ENCODE measurements at places on chromosomes 12 and 14. TPM values are rescaled to one million over a fixed set of nuclear protein-coding genes. Genes with fewer than 3 reads are reported as not detected.

The TAS2R9 gene
- not detected for total RNA-seq

The SLC38A4 gene
- 2.3 TPM for total RNA-seq

The VRTN gene
- total RNA-seq = not detected

The MYH6 gene
- total RNA-seq = not detected

The LIN52 gene
- 7.8 TPM for total RNA-seq

The MBD6 gene
- total RNA-seq = 16.6 TPM

GRCh38 chr12:5442251-5443006 lies 10.5 kb downstream of the NTF3 start:
- no peak overlapping the region for H3K27ac ChIP-seq
- H3K27me3 ChIP-seq = no peaks in the 10 kb centered on the region
- no peak for DNase-seq
- H3K4me3 ChIP-seq = no peak overlapping the region

- H3K4me3 ChIP-seq = no peak overlapping the region
- H3K36me3 ChIP-seq = no peaks in the 10 kb centered on the region
- H3K4me1 ChIP-seq = peaks cover 4% of the 10 kb centered on the region
- no peak for DNase-seq
- H3K27me3 ChIP-seq = no peaks in the 10 kb centered on the region
These were observed 903.8 kb downstream of the BCL11B start for GRCh38 chr14:98368221-98368620.

DNA sequence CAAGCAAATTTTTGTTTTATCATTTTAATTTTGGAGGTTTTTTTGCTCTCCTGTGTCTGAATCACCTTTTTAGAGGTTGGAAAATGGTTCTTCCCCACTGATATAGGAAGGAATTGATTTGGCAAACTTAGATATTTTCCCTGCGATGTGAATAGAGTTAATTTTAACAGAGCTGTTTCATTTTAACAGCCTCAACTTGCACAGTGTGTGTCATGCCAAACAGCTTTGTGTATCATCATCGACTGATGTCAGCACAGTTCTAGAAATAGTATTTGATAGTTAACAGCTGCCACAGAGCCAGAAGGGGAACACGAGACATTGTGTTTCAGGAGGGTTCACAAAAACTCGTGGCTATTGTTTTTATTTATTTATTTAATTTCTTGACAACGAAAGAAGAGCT lies 243.1 kb upstream of the FOXN3 start:
- H3K27ac ChIP-seq = no peak overlapping the region
- no peaks in the 10 kb centered on the region for H3K27me3 ChIP-seq
- no peaks in the 10 kb centered on the region for H3K4me1 ChIP-seq

DNA sequence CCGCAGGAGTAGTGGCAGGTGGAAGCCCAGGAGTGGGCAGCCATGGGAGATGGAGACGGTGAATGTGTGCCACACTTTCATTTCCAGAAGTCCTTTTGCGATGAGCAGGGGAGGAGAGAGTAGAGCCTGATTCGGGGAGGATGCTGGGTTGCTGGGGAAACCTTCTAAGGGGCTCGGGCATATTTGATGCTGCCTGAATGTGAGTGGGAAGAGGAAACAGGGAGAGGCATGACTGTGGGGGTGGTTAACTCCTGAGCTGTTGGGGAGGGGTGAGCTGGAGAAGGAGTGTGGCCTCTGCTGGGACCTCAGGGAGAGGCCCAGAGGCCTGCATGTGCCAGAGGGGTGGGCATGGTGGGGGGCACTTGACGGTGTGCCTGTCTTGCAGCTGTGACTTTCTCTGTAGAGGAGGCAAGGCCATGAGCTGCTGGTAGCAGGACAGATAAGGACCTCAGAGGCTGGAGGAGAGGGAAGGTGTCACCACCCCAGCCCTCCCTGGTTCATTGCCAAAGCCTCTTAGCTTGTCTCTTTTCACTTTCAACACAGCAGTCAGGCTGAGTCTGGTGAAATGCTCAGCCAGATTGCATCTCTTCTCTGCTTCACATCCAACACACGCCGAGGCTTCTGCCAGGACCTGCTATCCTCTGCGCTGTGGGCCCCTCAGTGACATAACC lies 11.4 kb downstream of the GLT1D1 start:
- H3K27me3 ChIP-seq = no peaks in the 10 kb centered on the region
- H3K27ac ChIP-seq = no peak overlapping the region
- no peaks in the 10 kb centered on the region for H3K36me3 ChIP-seq
- no peaks in the 10 kb centered on the region for H3K4me1 ChIP-seq
- no peak for DNase-seq

DNA sequence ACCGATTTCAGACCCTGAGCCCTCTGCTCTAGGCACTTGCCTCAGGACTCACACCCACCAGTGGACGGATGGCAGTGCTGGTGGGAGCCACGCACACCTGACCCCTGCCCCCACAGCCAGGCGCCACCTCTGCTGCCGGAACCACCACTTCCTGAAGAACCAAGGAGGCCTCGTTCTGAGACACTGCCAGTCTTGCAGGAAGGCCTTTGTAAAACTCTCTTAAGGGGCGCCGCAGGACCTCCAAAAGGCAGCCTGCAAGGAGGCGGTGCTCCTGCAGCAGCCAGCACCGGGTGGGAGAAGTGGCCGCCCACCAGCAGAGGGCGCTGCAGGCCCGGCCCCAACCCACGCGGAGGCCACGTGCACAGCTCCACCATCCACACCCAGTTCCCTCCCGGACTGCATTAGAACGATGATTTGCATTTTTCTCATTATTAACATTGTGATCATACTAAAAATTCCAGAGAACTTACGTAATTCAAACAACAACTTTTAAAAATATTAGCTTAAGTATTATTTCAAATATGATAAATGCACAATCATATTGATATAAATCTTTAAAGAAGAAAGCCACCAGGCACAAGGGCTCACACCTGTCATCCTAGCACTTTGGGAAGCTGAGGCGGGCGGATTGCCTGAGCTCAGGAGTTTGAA lies 12.8 kb downstream of the STX2 start:
- peaks cover 24% of the 10 kb centered on the region for H3K36me3 ChIP-seq
- DNase-seq = no peak
- H3K27ac ChIP-seq = no peak overlapping the region
- H3K4me3 ChIP-seq = no peak overlapping the region

GRCh38 chr12:67674417-67674816 lies 25.9 kb downstream of the DYRK2 start:
- no peak overlapping the region for H3K27ac ChIP-seq
- H3K4me1 ChIP-seq = peaks cover 11% of the 10 kb centered on the region
- H3K36me3 ChIP-seq = no peaks in the 10 kb centered on the region
- H3K27me3 ChIP-seq = no peaks in the 10 kb centered on the region
- no peak for DNase-seq

DNA sequence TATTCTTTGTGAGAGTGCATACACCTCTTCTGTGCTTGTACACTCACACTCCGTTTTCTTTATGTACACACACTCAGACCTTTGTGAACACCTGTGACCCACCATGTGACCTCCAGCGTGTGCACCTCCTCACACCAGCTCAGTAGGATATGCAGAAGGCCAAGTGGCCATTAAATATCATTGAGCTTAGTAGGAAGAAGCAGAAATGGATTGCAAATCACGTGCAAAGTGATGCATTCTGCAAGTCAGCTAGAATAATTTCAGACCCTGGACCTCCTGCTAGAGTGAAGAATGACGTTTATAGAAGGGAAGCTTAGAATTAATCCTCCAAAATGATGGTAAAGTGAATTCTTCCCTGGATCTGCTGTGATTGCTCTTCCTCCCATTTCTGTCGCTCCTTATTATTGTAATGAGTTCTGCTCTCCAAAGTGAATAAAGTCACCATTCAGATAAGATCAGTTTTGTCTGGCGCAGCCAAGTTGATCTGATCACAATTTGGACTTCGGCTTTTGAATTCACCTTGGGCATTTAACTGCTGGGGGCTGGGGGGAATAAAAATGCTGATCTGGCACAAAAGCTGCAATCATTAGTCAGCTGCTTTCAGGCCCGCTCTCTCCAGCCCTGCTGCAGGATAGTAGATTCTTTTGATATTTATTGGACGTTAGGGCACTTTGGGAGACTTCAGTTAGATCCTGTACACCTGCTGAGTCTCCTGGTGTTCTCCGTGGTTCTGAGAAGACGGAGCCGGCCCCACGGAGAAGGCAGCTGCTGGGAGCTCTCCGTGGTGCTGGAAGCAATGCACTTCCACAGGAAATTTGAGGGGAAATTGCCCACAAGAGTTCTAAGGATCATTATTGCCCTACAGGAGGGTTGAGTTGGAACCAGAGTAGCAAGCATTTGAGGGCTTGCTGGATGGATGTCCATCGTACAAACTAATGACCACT lies 12.4 kb upstream of the NRXN3 start:
- H3K27ac ChIP-seq = no peak overlapping the region
- DNase-seq = no peak
- no peaks in the 10 kb centered on the region for H3K4me1 ChIP-seq
- no peaks in the 10 kb centered on the region for H3K36me3 ChIP-seq
- no peak overlapping the region for H3K4me3 ChIP-seq

DNA sequence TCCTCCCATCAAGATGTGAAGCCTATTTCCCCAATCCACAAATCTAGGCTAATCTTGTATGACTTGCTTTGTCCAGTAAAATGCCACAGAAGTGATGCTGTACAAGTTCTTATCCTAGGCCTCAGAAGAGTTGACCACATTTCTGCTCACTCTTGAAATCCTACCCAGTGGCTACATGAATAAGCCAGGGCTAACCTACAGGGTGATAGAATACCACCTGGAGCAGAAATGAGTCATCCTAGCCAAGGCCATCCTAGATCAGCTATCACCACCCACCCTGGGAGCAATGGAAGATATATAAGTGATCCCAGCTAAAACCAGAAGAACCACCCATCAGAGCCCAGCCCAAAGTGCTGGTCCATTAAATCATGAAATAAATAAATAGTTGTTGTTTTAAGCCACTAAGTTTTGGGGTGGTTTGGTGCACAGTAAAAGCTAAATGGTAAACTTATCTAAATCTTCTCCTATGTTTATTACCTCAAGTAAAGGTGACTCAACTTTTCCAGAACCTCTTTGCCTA lies 105.1 kb downstream of the RPS29 start:
- DNase-seq = no peak
- H3K27me3 ChIP-seq = no peaks in the 10 kb centered on the region
- H3K27ac ChIP-seq = no peak overlapping the region
- H3K4me1 ChIP-seq = no peaks in the 10 kb centered on the region
- H3K4me3 ChIP-seq = no peak overlapping the region
- H3K36me3 ChIP-seq = no peaks in the 10 kb centered on the region

- no peaks in the 10 kb centered on the region for H3K4me1 ChIP-seq
- H3K4me3 ChIP-seq = no peak overlapping the region
- H3K27me3 ChIP-seq = no peaks in the 10 kb centered on the region
- DNase-seq = no peak
- H3K36me3 ChIP-seq = no peaks in the 10 kb centered on the region
- no peak overlapping the region for H3K27ac ChIP-seq
These were observed 50.4 kb upstream of the OVCH1 start for GRCh38 chr12:29547864-29548263.

GRCh38 chr14:89351516-89352404 lies 65.3 kb downstream of the FOXN3 start:
- H3K4me3 ChIP-seq = no peak overlapping the region
- DNase-seq = no peak
- peaks cover 47% of the 10 kb centered on the region for H3K4me1 ChIP-seq
- peaks cover 4% of the 10 kb centered on the region for H3K36me3 ChIP-seq
